ENCODE measurements at places on chromosomes 11 and 22.

- DNase-seq, result no peak
These were observed 551.6 kb downstream of the METTL15 start for GRCh38 chr11:28659716-28660348.

DNA sequence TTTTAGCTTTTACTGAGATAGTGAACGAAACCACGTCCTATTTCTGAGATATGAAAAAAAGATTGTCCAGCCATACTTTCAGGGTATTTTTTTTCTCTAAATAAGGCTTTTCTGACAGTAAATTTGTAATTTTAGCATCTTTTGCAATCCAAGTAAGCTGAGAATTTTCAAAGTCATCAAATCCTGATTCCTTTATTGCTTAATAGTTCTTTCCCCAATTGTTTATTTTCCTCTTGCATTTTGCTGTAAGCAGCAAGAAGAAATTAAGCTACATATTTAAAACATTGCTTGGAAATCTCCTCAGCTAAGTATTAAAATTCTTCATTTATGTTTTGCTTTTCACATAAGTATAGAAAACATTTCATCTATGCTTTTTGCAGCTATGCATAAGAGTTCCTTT, 493.3 kb upstream of the CCDC179 start:
- no peak for DNase-seq

DNA sequence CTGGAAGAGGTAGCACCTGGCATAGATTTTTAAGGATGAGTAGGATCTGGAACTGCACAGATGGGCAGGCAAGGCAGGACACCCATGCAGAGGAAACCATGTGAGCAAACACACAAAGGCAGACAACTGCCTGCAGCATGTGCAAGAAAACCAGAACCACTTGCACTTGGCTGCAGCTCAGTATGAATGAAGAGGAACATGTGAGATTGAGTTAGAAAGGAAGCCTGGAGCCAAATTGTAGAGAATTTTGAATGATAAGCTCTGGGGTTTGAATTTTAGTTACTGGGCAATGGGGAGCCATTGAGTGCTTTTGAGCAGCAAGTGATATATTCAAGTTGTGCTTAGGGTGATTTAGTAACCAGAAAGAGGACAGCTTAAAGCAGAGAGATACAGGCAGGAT, 583.4 kb downstream of the SOX6 start:
- no peak for DNase-seq

DNA sequence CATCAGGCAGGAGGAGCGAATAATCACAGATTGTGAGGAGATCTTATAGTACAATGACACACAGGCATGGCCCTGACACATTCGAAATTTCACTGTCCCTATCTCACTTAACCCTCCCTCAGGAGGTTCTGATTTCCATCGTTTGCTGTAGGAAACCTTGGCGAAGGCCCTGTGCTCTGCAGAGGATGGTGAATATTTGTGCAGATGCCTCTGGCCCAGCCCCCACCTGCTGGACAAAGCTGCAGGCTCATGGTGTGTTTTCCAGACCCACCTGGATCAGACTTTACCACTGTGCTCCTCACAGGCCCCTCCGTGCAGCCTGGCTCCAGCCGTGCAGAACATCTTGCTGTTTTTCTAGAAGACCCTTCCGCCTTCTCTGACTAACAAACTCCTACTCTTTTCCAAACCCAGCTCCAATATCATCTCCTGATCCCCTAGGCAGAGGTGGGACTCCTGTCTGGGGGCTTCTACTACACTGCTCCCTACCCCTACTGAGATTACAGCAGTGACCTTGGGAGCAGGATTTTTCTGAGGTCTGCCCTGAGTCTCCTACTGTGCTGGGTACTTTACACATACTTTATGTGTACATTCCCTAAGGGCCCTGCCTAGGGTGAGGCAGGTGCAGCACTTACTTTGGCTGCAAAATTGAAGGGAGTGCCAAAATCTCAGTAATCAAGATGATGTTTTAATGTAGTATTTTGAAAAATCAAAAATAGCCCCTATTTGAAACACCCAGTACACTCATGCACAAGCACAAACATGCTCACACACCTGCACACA, 412.7 kb downstream of the SOX6 start:
- DNase-seq, result no peak

DNA sequence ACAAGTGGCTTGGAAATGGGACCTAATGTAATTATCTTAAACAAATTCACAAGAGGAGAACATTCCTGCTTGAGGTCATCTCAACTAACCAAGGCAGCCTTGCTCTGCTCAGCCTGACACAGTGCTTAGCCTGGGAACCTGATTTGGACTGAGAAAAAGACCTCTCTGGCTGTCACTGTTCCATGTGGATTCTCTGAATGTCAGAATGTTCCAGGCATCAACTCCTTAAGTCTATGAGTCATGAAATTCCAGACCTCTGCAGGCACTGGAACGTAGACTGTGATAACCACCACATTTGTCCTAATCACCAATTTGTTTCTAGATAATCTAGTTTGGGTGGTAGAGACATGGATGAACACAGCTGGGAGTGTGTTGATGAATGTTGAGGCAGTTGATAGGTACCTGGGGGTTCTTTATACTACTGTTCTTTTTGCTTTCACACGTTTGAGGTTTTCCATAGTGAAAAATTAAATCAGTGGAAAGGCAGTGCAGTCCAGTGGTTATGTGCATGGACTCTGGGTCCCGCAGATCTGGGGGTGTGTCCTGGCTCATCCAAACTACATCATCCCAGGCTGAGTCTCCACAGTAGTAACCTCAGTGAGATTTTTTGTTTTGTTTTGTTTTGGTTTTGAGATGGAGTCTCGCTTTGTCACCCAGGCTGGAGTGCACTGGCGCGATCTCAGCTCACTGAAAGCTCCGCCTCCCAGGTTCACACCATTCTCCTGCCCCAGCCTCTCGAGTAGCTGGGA, 269.6 kb downstream of the MN1 start:
- DNase-seq, result no peak

DNA sequence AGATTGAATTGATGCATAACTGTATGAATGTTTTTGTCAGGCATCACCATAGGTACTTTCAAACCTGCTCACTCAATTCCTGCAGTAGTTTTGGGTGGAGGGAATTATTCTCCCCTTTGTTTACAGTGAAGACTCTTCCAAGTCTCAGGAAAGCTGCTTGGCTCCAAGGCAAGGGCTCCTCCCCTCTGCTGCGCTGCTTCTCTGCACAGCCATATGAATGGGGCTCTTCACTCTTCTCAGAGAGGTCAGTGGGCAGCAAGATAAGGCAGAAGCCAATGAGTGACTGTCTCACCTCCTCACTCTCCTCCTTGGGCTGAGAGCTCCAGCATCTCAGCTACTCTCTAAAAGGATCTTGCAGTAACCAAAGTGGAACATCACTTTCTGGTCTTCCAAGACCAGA, 165.7 kb upstream of the TTC12 start:
- no peak for DNase-seq

GRCh38 chr11:124882339-124883071, 15.2 kb downstream of the ROBO4 start:
- DNase-seq, result peak; percentile 50

DNA sequence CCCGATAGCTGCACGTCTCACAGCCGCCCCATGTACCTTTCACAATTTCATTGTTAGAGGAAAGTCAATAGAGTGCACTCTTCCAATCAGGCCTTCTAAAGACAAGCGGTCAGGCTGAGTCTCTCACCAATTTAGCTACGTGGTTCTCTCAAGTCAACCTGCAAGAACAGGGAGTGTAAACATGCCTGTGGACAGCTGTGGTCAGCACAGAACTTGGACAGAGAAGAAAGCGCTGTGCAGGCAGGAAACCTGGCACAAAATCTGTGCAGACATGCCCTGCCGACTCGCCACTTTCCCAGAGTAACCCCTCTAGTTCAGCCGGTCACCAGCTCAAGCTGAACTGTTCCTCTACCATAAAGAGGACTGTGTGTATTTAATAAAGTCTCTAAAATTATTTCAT, 39.5 kb downstream of the CHKA start:
- no peak for DNase-seq

DNA sequence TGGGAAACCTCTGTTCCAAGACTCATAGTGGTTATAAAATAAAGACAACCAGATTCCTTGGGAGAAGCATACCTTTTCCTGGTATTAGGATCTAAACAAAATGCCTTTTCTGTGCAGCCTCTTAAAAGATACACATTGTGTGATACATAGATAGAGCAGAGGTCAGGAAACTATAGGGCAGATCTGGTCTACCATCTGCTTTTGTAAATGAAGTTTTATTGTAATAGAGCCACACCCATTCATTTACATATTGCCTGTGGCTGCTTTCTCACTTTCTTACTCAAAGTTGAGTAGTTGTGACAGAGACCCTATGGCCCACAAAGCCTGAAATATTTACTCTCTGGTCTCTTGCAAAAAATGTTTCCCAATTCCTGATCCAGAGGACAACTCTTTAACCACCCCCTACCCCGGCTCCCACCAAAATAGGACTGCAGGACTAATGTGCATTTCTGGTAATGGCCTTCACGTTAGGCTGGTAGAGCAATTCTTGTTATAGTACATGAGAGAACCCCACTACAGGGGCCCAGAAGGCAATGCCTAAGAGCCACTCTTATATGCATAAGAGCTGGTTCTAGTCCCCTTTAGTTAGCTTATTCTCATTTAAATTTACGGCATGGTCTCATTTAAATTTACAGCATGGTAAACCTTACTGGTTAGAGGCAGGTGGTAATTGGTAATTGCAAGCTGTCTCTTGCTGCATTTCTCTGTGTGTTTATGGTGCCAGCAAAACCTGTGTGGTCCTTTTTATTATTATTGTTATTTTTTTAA, 76.8 kb upstream of the YWHAH start:
- no peak for DNase-seq
